ENCODE measurements at places on chromosomes 7 and 10.

DNA sequence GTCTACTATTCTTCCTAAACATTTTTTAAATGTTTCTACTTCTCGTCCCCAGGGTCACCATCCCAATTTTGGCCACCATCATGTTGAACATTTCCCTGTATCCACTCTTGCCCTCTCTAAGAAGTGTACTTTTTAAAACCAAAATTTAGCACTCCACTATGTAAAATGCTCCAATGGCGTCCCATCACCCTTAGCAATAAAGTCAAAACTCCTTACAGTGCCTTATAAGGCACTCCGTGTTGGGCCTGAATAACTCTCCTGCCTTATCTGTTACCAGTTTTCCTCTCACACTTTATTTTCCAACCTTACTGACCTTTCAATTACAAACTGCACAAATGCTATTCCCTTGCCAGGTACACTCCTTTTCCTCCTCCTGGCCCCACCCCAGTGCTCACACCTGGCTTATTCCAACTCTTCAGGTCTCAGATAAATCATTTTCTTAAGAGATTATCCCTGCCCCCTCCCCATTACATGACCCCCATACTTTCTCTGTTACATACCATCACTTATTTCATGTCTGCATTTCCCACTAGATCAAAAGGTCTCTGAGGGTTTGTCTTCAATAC lies 1.3 kb downstream of the TMEM168 start:
- DNase-seq: no peak

DNA sequence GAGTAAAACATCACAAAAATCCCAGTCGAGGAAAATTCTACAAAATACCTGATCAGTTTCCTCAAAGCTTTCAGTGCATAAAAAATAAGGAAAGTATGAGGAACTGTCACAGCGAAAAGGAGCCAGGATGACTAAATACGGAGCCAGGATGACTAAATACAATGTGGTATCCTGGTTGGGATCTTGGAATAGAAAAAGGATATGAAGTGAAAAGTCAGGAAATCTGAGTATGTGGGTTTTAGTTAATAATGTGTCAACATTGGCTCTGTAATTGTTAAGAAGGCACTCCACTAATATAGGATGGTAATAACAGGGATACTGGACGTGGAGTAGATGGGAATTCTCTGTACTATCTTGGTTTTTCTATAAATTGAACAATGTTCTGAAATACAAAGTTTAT lies 175.5 kb downstream of the SUGCT start:
- no peak for DNase-seq

GRCh38 chr10:36802490-36803153 lies 322.8 kb upstream of the ANKRD30A start:
- no peak for DNase-seq

GRCh38 chr10:86508217-86508616 lies 13.4 kb downstream of the WAPL start:
- DNase-seq: no peak

- no peak for DNase-seq
Observed at GRCh38 chr7:96700516-96700915, 9.1 kb downstream of the SEM1 start.

GRCh38 chr7:157436076-157436475 lies 99.3 kb downstream of the DNAJB6 start:
- no peak for DNase-seq

GRCh38 chr7:112156412-112156811 lies 49.8 kb downstream of the DOCK4 start:
- no peak for DNase-seq

GRCh38 chr10:13390604-13391522 lies 42.8 kb upstream of the SEPHS1 start:
- no peak for DNase-seq

- no peak for DNase-seq
Observed at GRCh38 chr7:69871886-69872569, 273.8 kb downstream of the AUTS2 start.

- no peak for DNase-seq
Observed at GRCh38 chr10:71553432-71553831, 156.7 kb downstream of the CDH23 start.

DNA sequence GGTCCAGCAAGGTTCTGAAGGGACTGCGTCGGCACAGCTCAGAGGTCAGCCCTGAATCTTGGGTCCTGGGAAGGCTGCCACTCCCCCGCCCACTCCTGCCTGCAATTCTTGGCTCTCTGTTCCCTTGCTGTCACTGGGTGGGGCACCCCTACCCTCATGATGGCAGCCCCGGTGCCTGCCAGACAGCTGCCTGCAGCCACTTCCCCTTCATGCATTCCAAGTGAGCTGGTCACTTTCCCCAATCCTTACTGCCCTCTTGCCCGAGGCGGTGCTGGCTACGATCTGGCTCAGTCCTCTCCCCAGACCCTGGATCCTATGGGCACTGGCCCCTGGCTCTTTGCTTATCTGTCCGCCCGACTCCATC lies 14.2 kb downstream of the MYL10 start:
- no peak for DNase-seq

DNA sequence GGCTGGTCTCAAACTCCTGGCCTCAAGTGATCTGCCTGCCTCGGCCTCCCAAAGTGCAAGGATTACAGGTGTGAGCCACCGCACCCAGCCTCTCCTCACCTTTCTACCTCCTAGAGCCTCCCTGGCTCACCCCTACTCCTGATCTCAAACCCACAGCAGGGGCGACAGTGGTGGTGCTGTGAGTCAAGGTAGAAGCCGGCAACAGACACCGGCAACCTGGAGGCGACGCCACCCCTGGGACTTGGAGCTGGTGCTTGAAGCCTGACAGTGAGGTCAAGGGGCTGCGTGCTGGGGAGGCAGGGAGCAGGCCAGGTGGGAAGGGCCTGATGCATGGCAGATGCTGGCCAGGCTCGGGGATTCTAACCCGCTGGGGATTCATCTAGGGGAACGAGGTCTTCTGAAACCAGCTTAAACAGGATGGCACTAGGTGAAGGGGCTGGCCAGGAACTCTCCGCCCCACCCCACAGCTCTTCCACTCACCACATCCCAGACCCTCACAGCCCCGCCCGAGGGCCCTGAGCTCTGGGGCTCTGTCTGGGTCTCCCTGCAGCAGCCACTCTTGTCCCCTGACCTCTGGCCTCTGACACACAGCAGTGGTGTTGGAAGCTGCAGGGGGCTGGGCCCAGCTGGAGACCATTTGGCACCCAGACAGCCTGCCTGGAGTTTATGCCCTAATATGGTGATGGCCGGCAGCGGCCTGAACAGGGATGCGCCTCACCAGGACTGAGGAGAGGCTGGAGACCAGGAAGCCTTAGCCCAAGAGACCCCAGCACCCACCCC lies 16.4 kb downstream of the KCNH2 start:
- DNase-seq: no peak

DNA sequence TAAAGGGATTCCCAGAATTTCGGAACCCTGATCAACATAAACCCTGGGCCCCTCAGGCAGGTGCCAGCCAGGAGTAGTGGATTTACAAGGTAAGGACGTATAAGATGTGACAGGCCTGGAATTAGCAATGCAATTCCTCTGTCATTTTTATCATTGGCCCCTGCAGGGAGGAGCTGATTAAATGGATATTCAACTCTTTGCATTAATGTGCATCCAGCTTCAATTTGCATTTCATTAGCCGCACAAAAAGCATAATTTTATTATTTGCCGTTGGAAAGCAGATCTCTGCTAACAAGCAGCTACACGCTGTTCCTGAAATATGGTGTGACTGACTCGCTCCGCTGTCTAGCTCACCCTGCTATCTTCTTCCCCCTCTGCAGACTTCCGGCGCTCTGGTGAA lies 195.8 kb downstream of the RPS24 start:
- no peak for DNase-seq

DNA sequence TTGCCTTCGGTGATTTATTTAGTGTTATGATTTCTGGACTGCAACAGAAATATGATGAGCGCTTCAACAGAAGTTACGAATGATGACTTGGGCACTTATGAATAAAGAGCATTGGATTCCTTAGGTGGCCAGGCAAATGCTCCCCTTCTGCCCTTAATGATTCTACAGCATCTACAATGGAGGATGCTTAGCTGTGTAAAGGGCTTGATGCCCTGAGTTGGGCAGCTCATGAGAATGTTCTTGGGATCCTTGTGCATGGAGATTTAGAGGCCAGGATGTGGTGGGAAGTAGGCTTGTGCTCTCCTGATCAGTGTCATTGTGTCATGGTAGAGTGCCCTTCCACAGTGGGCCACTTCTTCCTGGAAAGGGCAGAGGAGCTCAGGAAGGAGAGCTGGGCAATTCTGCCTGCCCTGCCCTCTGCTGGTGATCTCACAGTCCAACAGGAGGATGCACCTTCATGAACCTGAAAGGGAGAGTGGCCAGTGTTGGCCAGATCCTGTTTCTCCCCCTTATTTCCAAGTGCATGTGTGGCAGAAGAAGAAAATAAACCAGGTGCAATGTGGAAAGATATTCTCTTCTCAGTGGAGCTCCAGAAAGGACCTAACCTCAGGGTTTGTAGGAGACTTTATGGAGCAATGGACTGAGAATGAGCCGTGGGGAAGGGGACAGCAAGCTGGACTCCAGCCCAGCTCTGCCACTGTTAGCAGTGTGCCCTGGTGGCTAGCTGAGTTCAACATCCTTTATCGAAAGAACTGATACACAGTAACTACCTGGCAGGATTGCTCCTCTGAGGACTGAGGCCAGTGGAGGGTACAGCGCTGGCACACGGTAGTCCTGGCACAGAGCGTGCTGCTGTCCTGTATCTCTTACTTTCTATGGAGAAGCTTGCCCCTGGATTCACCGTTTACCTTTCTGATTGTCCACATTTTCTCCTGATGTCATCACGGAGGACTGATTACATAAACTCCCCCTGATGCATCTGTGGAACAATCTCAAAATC lies 182.9 kb downstream of the BMPER start:
- DNase-seq: no peak

GRCh38 chr10:96863922-96864543 lies 31.9 kb downstream of the LCOR start:
- DNase-seq: no peak

DNA sequence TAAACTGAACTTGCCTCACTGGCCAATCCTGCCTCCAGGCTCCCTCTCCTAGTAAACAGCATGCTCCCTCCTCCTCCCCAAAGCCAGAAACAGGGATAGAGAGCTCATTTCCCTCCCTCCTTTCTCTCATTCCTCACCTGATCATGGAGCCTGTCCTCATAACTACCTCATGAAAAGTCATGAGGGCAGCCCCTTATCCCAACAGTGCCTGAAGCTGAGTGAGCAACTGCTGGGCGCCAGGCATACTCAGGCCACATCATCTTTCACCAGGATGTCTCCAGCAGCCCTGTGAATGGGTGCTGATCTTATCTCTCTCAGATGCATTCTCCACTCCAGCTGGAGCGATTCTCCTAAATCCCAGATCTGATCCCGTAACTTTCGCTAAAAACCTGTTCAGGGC lies 307.2 kb downstream of the PRPF18 start:
- no peak for DNase-seq

DNA sequence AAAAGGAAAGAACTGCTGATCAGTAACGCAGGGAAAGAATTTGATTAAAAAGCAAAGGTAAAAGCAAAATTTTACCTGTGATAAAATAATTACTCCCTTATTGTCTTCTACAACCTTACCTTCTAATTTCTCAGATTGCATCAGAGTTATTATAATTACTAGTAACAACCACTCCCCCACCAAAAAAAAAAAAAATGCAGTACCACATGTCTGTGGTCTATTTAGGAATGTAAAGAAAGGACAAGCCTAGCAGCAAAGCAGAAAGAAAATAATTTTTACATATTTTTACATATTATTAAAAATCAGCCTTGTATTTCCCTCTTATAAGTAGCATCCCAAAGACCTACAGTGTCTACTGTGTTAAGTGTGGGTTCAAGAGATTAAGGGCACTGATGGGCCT lies 430.4 kb downstream of the TFEC start:
- DNase-seq: no peak

DNA sequence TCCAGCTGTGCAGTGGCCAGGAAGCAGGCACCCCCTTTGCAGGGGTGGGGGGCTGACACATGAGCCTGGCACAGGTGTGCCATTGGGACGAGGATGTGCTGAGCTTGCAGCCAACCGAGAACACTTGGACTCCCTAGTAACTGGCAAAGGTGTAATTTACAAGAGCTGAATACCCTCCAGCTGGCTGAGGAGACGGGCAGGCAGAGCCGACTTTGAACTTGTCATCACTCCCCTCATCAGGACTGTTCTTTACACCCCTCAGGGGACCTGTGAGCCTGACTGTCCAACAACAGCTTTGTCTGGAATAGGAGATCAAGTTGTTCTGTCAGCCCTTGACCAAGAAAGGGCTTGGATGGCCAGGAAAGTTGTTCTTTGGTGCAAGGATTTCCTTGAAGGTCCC lies 61.2 kb downstream of the CDH23 start:
- no peak for DNase-seq

DNA sequence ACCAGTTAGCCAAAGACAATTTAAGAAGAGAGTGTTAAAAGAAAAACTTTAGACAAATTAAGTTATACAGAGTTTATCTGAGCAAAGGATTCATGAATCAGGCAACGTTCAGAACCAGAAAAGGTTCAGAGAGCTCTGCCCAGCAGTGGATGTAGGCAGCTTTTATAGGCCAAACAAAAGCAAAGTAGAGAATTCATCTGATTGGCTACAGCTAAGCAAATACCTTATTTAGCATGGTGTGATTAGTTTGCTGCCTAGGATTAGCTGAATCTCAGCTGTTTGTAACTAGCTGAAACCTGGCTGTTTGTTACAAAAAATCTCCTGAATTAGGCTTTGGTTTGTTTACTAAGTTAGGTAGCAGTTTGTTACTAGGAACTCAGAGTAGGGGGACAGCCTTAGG lies 66.0 kb downstream of the SLC25A40 start:
- no peak for DNase-seq

DNA sequence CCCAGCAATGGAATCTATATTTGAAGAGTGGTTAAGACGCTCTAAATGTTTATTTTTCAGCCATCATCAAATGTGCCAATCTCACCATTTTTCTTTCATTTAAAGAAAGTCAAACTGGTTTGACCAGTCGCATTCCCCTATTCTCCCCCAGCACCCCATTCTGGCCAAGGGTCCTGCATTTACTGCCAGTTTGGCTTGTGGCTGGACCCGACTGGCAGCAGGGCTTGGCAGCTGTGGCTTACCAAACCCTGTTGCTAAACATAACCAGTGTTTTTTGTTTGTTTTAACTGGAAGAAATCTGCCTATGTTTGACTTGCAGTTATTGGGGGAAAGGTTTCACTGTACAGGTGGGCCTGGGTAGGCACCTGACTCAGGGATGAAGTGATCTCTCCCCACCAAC lies 116.3 kb downstream of the CYP26A1 start:
- DNase-seq: no peak

DNA sequence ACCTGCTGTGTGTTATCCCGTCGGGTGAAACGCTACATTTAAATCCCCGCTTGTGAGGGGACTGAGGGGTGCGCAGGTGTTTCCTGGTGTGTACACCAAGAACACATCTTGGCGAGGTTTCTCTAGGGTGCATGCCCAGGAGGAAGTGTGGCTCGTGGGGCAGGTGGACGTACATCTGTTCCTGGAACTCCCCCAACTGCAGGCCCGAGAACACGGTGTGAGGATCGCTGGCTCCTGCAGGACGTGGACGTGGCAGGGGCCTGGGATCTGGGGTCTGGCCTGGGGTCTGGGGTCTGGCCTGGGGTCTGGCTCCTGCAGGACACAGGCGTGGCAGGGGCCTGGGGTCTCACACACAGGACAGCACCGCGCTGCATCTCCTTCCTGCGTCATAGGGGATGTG lies 10.1 kb downstream of the KNDC1 start:
- no peak for DNase-seq

- DNase-seq: no peak
Observed at GRCh38 chr7:119397156-119397555, 875.8 kb upstream of the KCND2 start.
